Daoy (cell line): ENCODE measurements at places on chromosomes 1 and 21.
A peak's percentile ranks its signal among the peaks of the same experiment; 100 is the strongest.

GRCh38 chr1:235207209-235207565 lies 46.1 kb upstream of the RBM34 start:
- DNase-seq, result no peak

DNA sequence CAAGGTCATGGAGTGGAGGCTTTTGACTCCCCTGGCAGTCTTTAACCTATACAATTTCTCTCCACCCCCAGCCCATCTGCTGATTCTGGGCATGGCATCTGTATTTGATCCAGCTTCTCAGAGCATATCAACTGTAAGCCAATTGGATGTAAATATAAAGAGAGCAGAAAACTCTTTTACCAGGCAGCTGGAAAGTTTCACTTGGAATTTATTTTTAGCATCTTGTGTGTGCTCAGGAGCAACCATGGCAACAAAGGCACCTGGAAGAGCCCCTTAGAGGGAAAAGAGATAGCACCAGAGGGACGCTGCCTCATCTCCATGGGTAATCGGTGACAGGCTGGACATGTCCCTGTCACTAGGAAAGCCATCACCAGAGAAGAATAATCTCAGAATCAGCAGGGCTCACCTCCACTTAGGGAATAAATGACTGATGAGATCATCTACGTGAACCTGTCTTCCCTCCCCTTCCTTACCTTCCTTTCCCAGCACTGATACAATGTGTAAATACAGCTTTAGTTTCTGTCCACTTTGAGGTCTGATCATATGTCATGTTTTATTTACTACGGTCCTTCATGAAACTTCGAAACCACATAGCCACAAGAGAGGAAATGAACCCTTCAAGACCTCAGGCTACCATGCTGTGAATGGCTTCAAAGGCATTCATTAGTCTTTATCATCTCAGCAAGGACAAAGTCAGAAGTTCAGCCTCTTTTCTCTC lies 25.3 kb upstream of the SIPA1L2 start:
- DNase-seq, result peak; percentile 42

GRCh38 chr21:42484966-42485365 lies 11.1 kb downstream of the RSPH1 start:
- DNase-seq, result no peak

DNA sequence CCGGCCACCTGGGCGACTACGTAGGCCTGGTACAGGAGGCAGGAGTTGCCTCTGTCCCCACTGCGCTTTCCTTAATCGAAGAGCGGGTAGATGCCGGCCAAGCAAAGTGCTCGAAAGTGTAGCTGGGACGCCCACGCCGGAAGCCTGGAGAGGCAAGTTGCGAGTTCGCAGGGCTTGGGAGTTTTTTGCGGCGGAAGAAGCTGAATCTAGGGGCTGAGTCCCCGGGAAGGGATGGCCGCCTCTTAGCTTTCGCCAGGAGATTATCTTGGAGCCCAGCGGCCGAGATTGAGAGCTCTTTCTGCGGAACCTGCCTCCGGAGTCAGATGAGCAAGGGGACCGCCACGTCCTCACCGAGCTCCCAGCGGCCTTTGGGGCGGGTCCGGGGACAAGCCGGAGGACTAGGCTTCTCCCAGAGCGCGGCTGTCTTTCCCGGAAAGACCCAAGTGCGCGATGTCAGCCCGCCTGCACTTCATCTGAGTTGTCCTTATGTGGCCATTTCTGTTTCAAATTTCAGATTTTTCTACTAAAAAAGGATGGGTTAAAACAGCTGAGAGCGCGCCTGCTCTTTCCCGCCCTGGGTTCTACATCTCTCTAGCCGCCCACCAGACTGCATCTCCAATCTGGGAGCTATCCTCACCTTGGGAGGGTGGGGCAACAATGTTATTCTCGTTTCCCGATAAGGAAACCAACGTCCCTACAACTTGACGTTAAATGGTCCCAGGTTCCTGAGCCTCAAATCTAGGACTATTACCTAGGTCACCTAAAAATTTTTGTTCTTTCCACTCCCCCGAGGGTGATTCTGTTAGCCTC lies 12.4 kb upstream of the TBX15 start:
- no peak for DNase-seq

DNA sequence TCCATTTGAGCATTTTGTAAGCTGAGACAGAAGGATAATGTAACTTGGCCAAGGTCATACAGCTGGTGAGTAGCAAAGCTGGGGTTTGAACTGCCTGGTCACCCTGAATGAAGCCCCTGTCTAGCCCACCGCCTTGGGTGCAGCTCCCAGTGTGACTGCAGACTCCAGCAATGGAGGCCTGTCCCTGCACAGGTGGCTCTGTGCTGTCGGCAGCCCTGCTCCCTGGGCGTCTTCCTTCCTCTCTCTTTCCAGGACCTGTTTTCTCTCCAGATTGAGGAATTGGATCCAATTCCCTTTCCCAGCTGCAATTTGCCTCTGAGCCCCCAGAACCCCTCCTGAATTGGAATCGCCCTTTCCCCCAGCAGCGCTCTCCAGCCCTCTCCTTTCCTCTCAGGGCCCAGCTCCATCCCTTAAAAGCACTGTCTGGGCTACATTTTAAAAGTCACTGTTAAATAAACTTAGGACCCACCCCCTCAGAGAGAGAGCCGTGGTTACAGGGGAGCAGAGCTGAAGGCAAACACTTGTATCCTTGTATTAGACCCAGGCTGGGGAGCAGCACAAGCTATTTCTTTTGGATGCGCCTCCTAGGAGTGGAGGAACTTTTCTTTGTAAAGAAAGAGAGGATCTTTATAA lies 161.4 kb upstream of the LMO4 start:
- no peak for DNase-seq

GRCh38 chr1:36582066-36582755 lies 99.5 kb upstream of the CSF3R start:
- DNase-seq, result no peak

GRCh38 chr1:11693024-11693590 lies 1.6 kb downstream of the DRAXIN start:
- peak; percentile 96 for DNase-seq
